HFF-Myc (cell line): ENCODE measurements at places on chromosomes 12 and 14.

GRCh38 chr12:132211816-132212215 is 67.6 kb downstream of the NOC4L start:
- no peak for DNase-seq

- no peak for DNase-seq
Observed at GRCh38 chr12:62537551-62537950, 70.9 kb downstream of the MON2 start.

- no peak for DNase-seq
Observed at GRCh38 chr12:52689936-52690335, 9.7 kb upstream of the KRT1 start.

DNA sequence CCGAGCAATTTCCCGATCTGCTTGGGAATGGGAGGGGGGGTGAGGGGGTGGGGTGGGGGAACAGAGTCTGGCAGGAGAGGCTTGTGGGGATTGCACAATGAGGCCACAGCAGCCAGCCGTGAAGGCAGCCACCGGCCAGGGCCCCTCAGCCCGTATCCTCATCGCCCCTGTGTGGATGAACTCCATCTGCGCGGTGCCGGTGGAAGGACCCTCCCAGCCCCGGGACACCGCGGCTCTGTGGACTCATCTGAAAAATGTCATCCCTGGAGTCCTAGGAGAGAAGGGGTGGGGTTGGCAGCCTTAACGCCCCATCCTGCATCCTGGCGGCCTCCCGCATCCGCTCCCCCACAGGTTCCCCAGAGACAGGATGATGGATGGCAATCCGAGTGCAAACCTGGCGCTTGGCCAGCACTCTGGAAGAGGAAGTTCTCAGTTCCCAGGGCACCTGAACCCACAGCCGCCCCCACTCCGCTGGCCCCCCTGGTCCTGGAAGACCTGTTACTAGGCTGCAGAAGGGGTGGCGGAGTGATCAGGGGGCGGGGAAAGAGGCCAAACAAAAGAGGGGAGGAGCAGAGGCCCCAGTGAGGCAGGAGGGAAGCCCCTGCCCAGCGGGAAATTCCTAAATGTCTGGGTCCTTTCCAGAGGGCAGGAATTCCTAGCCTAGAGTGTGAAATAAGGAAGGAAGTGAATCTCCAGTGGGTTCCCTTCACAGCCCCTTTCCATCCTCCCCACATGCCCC is 1.2 kb upstream of the TNFAIP2 start:
- no peak for DNase-seq

DNA sequence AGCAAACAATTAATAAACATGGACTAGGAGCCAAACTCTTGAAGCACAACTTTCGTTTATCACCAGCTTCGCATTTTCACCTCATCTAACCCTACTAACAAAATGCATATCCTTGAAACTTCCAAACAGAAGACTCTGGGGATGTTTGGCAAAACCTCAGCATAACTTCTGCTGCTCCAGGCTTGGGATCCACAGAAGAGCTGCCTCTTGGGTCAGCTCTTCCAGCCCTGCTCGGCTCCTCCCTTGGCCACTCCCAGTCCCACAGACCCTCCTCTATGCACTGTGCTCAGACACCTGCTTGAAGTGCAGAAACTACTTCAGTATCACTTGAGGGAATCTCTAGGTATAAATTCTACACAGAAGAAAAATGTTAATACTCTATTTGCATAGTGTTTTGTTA is 110.0 kb upstream of the AMIGO2 start:
- DNase-seq, result no peak

DNA sequence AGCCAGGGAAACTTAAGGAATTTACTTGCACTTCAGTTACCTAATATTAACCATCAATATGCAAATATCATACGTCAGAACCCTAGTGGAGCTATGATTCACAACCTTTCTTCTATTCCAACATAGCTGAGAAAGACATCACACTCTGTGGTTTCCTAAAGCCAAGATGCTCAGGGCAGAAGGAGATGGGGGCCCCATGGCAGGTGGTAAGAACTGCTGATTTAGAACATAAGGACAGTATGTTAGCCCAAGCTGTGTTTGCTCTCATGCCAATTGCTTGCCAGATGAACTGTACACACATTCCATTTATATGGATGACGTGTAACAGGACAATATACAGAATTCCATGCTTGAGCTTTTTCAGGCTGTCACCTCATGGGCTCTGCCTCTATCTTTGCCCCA is 34.6 kb downstream of the HECTD4 start:
- DNase-seq, result peak; percentile 26

- no peak for DNase-seq
Observed at GRCh38 chr12:2256453-2256852, 203.7 kb downstream of the CACNA1C start.

GRCh38 chr12:39538679-39539104 is 80.9 kb downstream of the ABCD2 start:
- no peak for DNase-seq

GRCh38 chr14:85165094-85165493 is 364.9 kb upstream of the FLRT2 start:
- no peak for DNase-seq

GRCh38 chr14:59116984-59117415 is 71.5 kb upstream of the DAAM1 start:
- no peak for DNase-seq

DNA sequence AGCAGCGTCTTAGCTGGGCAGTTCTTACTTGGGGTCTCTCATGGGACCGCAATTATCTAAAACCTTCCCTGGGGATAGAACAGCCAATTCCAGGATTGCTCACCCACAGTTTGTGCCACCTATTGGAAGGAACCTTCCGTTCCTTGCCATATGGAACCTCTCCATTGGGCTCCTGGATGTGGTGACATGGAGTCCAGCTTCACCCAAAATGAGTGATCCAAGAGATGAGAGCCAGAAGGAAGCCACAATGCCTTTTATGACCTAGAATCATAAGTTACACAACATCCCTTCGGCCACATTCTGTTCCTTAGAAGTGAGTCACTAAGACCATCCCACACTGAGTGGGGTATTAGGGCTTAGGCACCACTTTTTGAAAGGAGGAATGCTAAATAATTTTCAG is 164.4 kb downstream of the FBXL14 start:
- DNase-seq, result peak; percentile 46
